Smooth muscle cell of the pulmonary artery (primary cell): ENCODE measurements at places on chromosomes 4 and X. TPM values are rescaled to one million over a fixed set of nuclear protein-coding genes. Genes with fewer than 3 reads are reported as not detected.

SOX3 gene
- not detected in 2 replicates for total RNA-seq

SPANXN3 gene
- total RNA-seq = not detected in 2 replicates

GAGE12H gene
- total RNA-seq = not detected in 2 replicates

PNMA3 gene
- 0.13 and 0.17 TPM in 2 replicates for total RNA-seq

TCP11X1 gene
- not detected in 2 replicates for total RNA-seq

GPRIN3 gene
- total RNA-seq = 0.03 and 0.65 TPM in 2 replicates

CRLF2 gene
- total RNA-seq = not detected in 2 replicates

NRK gene
- total RNA-seq = 0.26 and 1.1 TPM in 2 replicates

TRIML2 gene
- total RNA-seq = not detected in 2 replicates

PNMA6A gene
- 2.9 and 3.3 TPM in 2 replicates for total RNA-seq

TRIM2 gene
- total RNA-seq = 34.1 and 49.1 TPM in 2 replicates

EDA2R gene
- 10.9 and 11.6 TPM in 2 replicates for total RNA-seq
